ENCODE measurements at places on chromosomes 12 and 14.

GRCh38 chr12:122845865-122846621 lies 10.8 kb downstream of the HIP1R start:
- no peak for DNase-seq

DNA sequence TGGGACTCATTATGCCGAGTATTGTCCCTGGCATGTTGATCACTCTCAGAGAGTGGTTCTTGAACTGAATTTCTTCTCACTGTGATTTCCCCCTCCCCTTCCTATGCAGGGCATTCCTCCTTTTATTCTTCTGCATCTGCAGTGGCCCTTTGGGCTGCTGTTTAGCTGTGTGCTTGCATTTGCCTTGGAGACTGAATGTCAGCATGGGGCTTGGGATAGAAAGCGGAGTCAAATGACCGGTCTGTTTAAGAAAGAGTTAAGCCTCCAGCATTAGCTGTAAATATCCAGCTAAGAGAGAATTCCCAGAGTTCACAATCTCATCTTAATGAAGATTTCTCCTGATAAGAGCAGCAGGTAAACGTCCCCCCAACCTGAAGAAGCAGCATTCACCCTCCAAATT lies 65.6 kb upstream of the RMST start:
- DNase-seq, result no peak

DNA sequence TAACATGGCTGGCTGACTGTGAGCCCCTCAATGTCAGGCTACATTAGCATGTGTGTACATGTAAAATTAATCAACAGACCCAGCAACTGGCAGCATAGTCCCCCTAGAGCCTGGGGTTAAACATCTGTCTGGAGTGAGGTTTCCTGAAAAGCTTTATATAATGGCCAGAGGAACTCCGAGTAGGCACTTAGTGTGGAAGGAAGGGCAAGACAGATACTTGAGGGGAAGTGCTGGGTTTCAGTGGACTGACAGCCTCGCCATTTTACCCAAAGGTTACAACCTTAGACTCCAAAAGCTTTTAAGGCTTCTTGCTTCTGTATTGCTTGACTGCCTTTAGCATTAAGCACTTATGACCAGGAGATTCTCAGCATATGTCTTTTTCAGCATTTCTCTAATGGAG lies 430.8 kb downstream of the FLRT2 start:
- DNase-seq, result no peak

DNA sequence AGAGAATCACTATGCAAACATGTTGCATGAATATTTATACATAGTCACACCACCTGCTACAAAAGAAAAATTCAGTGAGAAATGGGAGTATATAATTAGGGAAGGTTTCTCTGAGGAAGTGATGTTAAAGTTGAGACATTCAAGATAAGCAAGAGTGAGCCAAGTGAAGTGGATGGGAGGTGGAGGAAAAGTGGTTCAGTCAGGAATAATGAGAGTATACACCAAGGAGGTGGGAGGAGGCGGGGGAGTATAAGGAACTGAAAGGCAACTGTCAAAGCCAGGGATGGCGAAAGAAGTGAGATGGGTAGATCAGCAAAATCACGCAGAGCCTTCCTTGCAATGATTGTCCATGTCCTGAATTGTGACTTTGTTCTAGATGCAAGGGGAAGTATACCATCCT lies 33.7 kb downstream of the PRKD1 start:
- DNase-seq, result no peak

DNA sequence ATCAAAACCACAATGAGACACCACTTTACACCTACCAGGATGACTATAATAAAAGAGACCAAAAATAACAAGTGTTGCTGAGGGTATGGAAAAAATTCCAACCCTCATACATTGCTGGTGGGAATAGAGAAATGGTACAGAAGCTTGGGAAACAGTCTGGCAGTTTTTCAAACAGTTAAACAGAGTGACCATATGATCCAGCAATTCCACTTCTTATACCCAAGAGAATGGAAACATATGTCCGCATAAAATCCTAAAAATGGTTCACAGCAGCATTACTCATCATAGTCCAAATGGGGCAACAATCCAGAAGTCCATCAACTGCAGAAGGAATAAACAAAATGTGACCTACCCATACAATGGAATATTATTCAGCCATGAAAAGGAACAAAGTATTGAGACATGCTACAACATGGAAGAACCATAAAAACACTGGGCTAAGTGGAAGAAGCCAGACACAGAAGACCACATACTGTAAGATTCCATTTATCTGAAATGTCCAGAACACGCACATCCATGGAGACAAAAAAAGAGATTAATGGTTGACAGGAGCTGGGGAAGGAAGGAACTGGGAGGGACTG lies 44.5 kb downstream of the CHGA start:
- DNase-seq, result no peak

DNA sequence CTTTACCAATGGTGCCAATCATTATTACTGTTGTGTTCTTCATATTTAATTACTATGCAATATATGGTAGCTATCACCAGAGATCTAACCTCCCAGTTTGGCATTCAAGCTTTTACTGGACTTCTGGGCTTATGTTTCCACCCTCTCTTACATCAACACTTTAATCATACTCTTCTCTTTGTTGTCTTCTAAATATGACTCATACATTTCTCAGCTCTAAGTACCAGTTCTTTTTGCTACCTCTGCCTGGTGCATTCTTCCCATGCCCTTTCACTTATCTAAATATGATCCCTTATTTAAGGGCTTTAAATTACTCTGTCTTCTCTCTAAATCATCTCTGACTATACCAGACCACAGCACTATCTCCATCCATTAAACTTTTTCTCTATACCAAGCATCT lies 246.1 kb upstream of the CCDC196 start:
- no peak for DNase-seq

GRCh38 chr14:65228956-65229747 lies 126.8 kb upstream of the MAX start:
- DNase-seq, result no peak

GRCh38 chr12:92556141-92556540 lies 146.6 kb upstream of the PLEKHG7 start:
- no peak for DNase-seq

DNA sequence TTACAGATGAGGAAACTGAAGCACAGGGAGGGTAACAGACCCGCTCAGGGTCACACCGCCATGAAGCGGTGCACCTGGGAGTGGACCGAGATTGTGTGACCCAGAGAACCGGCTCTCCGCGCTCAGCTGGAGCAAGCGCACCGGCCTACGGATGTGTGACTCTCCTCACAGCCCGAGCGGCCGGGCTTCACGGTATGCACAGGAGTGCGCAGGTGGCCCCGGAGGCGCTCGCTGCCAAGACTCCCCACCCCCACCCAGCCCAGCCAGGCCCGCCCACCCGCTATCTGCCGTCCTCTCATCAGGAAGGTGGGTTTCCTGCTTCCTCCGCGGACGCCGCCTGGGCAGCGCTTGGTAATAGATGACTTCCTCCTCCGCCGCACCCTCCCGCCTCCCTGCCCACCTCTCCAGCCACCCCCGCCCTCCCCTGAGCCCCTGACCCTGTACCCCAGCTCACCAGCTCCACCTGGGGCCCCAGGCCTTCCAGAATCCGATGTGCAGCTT lies 110.7 kb downstream of the NCOR2 start:
- peak; percentile 53 for DNase-seq

DNA sequence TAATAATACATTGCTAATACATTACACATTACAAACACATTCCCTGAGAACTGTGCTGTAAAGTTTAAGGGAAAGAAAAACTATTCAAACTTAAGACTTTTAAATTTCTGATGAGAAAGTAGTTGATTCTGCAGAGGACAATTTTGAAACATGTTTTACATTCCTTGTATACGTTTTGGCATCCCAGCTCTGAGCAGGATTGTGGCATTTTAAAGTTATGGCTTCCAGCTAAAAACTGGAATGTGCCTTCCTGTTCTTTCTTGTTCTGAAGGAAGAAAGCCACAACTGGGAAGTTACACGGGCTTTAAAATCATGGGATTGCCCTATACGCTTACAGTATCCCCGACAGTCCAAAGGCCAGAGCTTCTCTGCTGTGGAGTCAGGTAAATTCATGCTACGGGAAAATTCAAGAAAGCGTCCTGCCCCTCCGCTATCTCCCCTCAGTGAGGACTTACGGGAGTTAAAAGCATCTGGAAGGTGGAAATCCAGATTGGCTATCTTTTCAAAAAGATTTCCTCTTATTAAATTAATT lies 10.8 kb upstream of the KLHL42 start:
- no peak for DNase-seq

DNA sequence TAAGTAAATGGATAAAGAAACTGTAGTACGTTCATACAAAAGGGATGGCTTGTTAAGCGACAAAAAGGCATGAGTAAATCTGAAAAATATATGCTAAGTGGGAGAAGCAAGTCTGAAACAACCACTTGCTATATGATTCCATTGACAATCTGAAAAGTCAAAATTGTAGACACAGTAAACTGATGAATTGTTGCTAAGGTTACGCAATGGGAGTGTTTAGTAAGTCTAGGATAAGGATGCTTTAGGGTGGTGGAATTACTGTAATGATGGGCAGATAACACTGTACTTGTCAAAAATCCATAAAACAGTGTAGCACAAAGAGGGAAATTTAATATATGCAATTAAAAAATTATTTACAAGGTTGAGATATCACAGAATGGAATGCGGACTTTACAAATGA lies 984.9 kb downstream of the FSCB start:
- DNase-seq, result no peak

DNA sequence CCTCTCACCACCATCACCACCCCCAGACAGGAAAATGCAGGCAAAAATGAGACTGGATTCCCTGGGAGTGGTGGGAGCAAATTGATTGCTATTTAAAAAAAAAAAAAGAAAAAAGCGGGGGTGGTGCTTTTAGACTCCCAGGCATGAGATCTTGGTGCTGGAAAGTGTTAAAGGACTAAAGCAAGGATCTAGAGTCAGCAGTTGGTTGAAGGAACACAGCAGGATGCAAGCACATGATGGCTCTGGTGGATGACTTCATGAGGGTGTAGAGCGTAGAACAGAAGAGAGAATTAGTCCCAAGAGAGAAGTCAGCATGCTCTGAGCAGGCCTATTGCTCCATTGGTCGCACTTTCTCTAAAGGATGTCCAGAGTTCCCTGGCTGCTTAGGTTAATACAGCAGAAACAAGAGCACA lies 183.8 kb upstream of the HMGA2 start:
- DNase-seq, result no peak

DNA sequence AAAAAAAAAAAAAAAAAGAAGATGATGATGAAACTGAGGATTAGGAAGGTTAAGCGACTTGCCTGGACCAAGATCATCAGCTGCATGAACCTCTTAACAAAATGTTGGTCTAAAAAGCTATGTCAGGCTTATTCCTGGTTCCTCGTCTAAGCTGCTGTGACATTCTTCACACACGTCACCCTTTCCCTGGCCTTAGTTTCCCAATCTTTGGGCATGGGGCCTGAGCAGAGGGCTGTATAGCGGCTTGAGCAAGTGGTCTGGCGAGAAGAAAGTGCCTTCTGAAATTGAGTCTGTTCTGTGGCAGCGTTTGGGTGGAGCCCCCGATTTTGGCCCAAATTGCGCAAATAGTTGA lies 58.7 kb upstream of the CCND2 start:
- DNase-seq, result no peak

DNA sequence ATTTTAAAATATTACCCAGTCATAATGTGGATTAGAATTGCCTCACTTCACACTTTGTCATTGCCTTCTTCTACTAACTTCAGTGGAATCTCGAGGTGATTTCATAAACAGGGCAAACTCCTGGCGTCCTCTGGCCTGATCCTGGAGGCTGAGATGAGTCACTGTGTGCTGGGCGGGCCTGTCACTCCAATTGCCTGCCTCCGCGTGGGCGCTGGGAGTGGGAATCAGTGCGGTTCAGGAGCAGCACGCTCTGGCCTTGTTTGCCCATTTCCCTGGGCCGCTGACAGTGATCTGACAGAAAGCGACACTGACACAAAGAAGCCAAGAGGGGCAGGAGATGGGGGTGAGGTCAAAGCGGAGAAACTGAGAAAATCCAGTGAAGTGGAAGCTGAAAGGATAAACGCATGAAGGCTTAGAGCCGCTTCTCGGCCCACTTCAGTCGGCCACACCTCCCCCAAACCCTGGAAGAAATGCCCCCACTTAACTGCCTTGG lies 29.7 kb downstream of the LGR5 start:
- DNase-seq, result no peak

- DNase-seq, result no peak
Measured at GRCh38 chr12:79522257-79522988, 168.3 kb downstream of the PAWR start.

- DNase-seq, result no peak
Measured at GRCh38 chr12:3170423-3171194, 93.4 kb downstream of the TSPAN9 start.

GRCh38 chr12:125122668-125123067 lies 57.4 kb downstream of the AACS start:
- DNase-seq, result no peak

DNA sequence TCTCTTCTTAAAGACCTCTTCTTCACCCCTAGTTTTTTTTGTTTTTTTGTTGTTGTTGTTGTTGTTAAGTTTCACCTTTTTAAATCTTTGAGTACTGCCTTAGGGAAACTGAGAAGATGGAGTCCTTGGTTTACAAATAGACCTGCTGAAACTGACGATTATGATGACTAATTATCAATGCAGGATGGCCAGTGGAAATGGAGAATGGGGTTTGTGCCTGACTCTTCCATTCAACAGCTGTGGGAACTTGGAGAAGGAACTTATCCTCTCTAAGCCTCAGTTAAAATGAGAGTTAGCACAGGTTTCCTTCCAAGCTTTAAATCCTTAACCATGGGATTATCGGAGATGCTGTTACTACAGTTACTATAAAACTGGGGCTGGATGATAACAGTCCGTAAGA lies 66.7 kb upstream of the PNMA1 start:
- DNase-seq, result no peak

DNA sequence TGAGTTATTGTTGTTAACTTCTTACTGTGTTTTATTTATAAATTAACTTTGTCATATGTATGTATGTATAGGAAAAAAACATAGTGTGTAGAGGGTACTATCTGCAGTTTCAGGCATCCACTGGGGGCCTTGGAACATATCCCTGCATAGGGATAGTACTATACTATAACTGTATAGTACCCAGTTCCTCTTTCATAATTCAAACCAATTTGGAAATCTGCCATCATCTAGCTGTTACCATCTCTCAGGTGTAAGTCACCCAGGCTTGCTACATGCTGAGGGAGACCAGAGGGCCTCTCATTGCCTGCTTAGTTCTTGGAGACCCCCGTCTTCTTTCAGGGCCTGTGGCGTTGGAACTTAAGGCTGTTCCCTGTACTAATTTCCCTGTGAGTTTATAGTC lies 12.9 kb upstream of the DCD start:
- no peak for DNase-seq

DNA sequence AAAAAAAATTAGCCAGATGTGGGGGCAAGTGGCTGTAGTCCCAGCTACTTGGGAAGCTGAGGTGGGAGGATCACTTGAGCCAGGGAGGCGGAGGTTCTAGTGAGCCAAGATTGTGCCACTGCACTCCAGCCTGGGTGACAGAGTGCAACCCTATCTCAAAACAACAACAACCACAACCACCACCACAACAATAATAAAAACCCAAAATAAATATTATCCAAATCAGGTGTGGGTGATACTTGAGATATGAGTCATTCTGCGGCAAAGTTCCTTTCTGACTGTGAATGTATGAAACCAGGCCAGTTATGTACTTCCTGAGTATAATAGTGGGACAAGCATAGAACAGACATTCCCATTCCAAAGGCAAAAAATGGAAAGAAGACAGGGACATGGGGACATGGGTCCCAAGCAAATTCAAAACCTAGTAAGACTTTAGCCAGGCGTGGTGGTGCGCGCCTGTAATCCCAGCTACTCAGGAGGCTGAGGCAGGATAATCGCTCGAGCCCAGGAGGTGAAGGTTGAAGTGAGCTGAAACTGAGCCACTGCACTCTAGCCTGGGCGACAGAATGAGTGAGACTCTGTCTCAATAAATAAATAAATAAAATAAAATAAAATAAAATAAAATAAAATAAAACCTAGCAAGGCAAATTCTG lies 9.7 kb upstream of the ERC1 start:
- DNase-seq, result no peak

GRCh38 chr14:95523815-95524448 lies 7.5 kb upstream of the SYNE3 start:
- peak; percentile 55 for DNase-seq
